ENCODE measurements at places on chromosomes 2 and 18.
A peak's percentile ranks its signal among the peaks of the same experiment; 100 is the strongest.

DNA sequence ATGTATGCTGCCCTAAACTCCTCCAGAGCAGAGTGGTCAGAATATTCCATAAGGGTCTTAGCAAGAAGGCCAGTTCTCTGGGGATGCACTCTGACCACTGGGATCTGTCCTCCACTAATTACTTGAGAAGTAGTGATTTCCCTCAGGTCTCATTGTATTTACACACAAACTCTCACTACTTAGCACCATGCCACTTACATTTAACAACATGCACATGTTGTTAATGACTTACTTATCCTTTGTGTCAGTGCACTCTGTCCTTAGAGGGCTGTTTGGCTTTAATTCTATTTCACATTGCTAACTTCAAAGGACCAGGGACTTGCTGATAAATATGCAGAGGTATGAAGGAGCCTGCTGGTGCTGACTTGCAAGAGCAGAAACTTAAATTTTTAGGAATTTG is 1415.5 kb upstream of the ACVR2A start:
- no peak for DNase-seq

DNA sequence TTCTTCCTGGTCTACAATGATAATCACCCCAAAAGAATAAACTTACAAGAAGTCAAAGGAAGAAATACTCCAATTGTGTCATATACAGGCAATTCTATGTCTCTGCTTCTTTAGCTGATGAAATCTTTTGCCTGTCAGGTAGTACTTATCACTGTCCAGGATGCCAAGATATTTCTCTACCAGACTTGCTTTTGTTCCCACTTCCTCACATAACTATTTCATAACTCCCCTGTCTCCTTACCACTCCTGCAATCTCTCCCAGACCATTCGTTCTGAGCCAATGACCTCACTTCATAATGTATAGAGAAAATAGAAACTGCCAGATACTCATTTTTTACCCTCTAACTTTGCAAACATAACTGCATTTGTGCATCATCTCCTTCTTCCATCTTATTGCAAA is 39.1 kb downstream of the HNMT start:
- DNase-seq = no peak

- DNase-seq = no peak
Measured at GRCh38 chr2:119859528-119859927, 99.8 kb downstream of the PTPN4 start.

DNA sequence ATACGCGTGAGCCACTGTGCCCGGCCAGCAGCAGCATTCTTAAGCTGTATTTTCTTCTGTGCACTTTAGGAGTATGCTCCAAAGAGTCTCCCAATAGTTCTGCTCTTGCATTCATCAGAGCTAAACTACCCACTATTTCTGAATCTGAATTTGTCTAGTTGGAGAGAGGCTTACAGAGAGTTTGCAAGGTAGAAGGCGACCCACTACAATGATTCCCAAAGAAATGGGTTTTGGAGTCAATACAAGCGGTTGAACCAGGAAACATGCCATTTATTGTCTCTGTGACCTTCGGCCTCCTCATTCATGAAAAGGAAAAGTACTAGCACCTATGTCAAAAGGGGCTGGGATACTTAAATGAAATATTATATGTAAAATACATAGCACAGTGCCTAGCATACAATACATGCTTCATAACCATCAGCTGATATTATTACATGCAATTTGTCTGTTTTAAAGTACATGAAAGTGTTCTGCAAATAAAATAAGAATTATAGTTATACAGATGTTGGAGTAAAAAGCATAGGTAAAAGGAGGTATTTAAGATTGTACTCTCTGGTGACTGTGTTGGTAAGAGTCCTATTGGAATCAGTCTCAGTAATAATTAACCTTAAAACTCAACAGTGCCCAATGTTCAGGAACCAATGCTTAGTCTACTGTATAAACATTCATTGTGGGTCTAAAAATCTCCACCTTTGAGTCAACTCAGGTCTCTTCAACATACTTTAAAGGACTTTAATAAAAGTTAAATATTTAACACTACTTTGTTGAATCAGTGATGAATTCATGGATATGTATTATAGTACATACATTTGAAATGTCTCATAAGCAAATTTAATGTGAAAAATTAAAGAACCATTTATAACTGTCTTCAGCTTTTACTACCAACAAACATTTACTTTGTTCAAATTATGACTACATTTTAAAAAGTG is 89.8 kb upstream of the GRB14 start:
- no peak for DNase-seq

DNA sequence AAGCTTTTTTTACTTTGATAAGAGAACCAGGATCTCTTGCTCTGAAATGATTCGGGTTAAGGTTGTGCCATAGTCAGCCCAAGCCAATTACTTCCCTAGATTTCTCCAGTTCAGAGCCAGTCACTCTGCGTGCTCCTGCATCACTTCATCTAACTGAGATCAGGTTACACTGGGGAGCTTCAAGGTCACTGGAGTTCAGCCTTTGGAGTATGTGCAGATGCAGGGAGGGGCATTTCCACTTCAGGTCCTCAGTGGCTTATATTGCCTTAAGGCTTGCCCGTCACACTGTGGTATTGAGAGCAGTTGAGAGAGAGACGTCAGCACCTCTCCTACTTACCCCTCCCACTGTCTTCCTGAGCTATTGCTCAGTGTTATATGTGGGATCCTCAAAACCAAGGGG is 317.8 kb downstream of the EPHA4 start:
- no peak for DNase-seq

- no peak for DNase-seq
Measured at GRCh38 chr2:96775160-96775559, 14.5 kb downstream of the CNNM4 start.

- no peak for DNase-seq
Measured at GRCh38 chr2:23505984-23506380, 121.0 kb downstream of the KLHL29 start.

GRCh38 chr2:164771897-164772296 is 69.7 kb downstream of the COBLL1 start:
- DNase-seq = peak; percentile 65

GRCh38 chr2:1584691-1585485 is 159.4 kb downstream of the PXDN start:
- no peak for DNase-seq

GRCh38 chr2:212712466-212712865 is 173.9 kb upstream of the ERBB4 start:
- DNase-seq = no peak

GRCh38 chr18:57131782-57132181 is 15.1 kb upstream of the BOD1L2 start:
- DNase-seq = peak; percentile 60

GRCh38 chr2:223093436-223094241 is 41.6 kb downstream of the KCNE4 start:
- DNase-seq = peak; percentile 17

DNA sequence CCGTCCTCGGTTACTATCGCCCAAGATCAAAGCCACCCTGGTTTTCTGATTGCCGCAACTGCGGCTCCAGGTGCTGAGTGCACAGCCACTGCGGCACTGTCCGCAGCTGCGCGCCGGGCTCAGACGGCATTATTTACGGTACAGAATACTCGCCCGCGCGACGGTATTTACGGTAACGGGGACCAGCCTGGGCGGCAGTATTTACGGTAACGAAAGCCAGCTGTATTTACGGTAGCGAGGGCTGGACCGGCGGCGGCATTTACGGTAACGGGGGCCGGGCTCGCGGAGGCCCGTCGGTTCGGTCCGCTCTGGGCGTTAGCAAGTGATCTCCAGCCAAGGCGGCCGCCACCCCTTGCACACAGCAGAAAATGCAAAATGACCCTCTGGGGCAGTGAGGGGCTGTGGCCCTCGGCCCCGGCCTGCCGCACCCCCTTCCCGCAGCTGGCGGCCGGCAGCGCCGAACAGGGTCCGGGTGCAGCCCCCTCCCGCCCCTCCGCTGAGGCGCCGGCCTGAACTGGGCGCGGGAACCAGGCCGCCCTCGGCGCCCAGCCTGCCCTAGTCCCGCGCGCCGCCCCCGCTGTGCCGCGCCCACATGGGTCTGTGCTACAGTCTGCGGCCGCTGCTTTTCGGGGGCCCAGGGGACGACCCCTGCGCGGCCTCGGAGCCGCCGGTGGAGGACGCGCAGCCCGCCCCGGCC is at the start of gene GNAL:
TSS of gene GNAL (plus strand) at position 293 of the 697 bp plus-strand sequence. CDS start at position 593, 300 bp downstream.
- peak; percentile 34 for DNase-seq

DNA sequence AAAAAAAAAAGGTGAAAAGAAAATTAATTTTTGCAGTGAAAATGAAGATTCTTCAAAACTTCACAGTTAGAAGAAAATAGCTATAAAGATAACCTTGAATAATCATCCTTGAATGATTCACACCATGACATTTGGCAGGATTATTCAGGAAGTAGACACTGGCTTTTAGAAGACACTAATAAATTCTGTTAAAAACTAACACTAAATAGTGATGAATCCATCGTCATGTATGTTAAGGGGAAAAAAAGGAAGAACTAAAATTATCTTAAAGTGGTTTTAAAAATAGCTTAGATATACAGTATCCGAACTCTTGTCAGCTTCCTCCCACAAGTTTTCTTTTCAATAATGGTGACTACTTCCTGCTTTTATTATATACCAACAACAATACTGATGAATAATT is 10.2 kb downstream of the USP37 start:
- DNase-seq = no peak

- DNase-seq = no peak
Measured at GRCh38 chr18:54742120-54742519, 86.2 kb upstream of the RAB27B start.

DNA sequence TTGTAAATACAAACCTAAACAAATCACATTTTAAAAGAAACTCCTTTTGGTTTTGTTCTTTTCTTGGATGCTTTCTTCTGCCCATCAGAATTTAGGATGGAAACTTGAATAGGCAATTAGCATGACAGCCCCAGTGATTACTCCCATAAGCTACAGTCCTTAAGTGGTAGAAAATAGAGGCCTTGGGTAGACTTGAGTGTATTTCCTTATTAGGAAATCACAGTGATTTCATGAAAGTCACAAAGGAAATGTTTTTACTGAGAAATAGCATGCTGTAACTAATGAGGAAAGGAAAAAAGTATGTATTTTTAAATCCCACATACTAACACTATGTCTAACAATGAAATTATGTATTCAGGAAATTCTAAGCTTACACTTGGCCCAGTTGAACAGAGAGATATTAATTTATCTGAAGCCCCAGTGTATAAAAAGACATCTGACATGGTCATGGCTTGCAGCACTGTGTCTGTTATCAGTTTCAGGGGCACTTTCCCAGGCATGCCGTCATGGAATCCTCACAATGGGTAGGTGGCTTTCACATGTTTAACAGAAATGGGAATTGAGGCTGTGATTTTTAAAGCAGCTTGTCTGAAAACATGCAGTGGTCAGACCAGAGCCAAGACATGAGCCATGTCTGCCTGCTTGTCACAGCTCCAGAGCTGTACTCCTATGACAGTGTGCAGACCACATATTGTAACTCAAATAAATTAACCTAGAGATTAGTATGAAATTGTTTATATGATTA is 79.7 kb upstream of the TRIB2 start:
- DNase-seq = no peak

DNA sequence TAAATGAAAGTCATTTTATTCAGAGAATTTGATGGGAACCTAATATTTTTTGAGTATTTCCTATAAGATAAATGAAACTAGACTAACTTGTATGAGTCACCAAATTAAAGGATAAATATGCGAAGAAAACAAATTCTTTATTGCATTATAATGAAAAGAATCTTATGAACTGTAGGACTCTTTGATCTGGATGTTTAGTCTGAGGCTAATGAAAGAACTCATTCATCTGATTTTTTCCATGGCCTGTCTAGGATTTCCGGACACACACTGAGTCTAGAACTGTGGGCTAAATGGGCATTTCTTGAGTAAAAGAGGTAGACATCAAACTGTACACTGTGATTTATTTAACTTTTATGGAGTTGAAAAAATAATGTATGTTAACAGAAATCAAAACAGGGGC is 43.0 kb downstream of the ZNF519 start:
- no peak for DNase-seq

GRCh38 chr2:186683341-186683740 is 10.5 kb upstream of the FAM171B start:
- no peak for DNase-seq

DNA sequence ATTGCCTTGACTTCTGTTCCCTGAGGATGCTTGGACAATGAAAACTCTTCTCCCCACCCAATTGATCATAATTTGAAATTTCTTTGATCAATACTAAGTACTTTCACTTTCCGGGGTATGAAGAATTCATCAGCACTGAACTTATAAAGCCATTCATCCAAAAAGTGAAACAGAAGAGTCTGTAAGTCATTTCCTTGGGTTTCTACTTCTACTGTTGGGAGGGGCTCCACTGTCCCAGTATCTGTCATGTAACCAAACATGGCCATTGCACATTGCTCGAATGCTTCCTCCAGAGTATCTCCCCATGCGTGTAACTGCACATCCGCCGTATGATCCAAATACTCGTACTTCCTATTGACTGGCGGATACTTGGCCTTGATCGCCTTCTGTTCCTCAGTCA is 30.3 kb downstream of the NCL start:
- no peak for DNase-seq

DNA sequence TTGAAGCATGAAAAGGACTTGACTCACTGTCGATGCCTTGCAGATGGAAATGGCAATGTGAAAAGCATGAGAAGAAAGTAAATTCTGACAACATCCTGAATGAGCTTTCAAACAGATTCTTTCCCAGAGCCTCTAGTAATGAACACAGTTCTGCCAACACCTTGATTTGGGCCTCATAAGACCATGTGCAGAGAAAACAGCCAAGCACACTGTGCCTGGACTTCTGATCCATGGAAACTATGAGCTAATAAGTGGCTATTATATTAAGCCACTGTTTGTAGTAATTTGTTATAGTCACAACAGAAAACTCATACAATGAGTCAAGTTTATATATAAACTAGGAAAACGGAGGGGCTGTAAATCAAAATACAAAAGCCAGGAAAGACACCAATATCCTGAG is 477.3 kb downstream of the MBD2 start:
- no peak for DNase-seq

- no peak for DNase-seq
Measured at GRCh38 chr2:232901736-232902578, 31.9 kb downstream of the SNORC start.

DNA sequence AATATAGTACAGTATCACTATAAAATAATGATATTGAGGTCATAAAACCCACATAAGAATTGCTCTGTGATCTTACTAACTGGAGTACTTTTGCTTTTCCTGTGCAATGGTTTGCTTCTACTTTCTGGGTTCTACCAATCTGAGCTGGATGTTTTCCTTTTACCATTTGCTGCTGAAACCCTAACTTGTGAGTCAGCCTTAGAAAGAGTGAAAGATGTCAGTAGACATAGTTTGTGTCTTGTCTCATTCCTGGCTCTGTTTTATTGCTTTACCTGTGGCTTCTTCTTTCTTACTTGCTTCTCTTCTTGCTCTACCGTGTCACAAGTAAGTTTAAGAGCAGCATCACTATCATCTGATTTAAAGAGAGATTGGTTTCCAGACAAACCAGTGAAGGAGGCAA is 61.0 kb downstream of the MBD2 start:
- DNase-seq = no peak

- DNase-seq = no peak
Measured at GRCh38 chr2:1995584-1995983, 251.3 kb upstream of the PXDN start.

All from DMS153 (cell line).